Right hindlimb (tissue), 1 donor: ENCODE measurements at places on chromosomes 7 and 10.

- no peak for DNase-seq
Observed at GRCh38 chr10:132202070-132202970, 15.6 kb downstream of the DPYSL4 start.

DNA sequence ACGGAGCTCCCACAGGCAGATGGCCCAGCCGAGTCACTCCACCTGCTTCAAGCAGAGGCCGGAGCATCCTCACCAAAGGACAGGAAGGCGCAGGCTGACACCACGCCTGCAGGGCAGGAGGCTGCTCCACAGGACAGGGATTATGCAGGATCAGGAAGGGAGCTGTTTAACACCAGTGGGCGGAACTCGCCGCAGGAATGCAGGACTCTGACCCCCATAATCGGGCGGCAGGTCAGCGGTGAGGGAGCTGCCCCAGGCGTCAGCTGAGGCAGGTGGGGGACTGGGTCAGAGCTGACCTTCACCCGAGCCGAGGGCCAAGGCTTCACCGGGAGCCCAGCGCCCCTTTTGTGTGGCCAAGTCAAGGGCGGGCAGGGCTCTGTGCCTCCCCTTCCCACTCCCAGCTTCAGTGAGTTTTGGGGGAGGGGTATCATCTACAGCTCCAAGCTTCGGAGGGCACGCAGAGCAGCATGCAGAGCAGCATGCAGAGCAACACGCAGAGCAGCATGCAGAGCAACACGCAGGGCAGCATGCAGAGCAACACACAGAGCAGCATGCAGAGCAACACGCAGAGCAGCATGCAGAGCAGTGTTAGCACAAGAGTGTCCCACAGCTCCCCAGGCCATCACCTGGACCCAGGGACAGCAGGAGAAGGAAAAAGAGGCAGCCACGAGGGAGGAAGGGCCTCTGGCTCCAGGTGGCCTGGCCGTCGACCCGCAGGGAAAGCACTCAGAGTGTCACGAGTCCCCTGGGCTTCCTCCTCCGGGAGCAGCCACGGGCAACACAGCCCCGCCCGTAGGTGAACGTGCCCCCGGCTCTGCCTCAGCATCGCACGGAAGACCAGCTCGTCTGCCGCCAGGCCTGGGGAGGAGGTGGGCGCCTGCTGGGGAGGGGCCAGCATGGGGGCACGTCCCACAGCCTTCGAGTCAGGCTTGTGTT is 151.7 kb upstream of the PPP2R2D start:
- DNase-seq: no peak

DNA sequence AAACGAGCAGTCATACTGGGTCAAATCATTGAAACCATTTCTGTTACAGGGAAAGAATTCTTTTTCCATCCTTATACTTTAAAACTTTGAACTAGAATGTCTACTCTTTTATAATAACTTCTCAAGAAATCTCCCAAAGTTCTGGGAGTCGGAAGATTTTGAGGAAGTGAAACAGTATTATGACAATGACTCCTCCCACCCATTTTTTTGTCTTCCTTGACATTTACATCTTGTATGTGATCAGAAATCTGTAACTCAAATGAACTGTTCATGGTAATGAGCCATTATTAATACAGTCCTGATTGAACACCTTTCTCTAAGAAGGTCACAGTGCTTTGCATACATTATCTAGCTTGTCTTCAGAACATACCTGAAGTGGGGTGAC is 227.4 kb downstream of the CELF2 start:
- DNase-seq: no peak

DNA sequence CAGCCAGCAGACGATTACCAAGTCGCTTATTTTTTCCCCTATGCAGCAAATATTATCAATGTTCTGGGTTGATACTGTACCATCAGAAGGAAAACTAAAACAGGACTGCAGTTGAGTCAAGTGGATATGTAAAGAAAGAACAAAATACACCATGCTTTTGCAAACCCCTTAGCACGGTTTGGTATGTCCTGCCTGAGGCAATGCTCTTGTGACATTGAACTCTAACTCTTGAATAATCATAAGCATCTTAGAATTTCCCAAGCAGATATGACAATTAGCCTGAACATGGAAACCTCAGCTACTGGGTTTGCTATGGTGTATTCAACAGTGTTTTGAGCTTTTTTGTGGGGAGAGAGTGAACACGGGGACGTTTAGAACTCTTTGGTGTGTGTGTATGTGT is 107.4 kb downstream of the ETV1 start:
- DNase-seq: no peak

DNA sequence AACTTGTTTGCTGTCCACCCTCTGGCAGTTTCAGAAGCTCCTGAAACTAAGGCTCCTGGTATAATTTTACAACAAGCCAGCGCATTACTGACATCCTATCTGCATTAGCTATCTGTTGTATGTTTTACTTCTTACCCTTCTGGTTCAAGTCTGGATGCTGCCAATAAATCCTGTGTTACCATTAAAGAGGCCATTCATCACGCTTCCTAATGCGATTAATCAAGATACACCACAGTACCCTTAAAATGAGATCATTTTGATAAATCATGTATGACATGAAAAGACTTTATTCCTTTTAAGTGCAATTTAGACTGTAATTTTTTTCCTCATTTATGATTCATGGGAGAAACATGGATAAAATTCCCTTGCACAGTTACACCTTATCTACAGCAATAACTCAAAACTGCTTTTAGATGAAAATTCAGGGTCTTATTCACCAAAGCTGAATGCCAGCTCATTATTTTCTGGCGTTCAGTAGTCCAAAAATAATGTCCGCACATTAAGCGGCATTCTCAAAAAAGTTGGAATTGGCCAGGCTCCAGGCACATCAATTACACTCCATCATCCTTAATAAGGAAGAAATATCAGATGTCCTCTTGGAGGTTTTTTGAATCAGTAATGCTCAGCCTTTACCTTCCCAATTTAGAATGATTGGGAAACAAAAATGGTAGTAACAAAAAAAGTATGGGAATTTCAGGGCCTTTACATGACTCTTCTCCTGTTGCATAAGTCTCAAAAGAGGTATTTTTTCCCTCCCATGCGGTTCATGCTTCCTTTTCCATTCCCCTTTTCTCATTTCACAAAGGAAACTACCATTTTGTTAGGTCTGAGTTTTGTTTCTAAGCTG is 878.5 kb downstream of the LRMDA start:
- no peak for DNase-seq

DNA sequence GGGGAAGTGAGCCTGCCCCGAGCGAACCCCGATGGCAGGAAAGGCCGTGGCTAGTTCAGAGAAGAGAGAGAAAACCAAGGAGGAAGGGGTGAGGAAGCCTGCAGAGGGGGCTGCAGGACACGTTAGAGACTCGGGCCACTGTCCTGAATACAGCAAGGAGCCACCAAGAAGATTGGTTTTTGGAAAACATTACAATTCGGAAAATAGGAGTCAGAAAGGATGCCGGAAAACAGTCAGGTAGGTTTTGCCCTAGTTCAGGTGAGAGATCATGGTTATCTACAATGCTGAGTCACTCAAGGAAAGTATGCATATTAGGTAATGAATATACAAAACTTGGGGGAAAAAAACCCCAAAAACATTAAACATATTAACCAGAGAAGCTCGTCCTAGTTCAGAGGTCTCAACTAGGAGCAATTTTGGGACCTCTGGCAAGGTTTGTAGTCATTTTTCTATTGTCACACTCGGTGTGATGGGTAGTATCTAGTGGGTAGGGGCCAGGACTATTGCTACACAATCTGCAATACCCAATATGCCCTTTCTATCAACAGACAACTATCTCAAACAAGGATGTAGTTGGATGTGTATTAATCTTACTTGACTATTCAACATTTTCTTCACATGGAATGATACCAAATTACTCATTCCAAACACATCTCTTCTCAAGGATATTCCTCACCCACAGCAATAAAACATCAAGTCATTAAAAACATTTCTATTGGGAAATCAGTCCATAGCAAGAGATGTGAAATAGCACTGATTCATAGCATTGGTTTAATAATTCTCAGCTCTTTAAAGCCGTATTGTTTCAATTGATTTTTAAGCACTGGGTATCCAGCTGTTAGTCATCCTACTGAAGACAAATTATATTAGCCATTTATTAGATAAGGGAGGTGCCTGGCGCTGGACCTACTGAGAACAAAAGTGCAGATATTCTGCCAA is 74.4 kb upstream of the RSU1 start:
- peak; percentile 61 for DNase-seq

DNA sequence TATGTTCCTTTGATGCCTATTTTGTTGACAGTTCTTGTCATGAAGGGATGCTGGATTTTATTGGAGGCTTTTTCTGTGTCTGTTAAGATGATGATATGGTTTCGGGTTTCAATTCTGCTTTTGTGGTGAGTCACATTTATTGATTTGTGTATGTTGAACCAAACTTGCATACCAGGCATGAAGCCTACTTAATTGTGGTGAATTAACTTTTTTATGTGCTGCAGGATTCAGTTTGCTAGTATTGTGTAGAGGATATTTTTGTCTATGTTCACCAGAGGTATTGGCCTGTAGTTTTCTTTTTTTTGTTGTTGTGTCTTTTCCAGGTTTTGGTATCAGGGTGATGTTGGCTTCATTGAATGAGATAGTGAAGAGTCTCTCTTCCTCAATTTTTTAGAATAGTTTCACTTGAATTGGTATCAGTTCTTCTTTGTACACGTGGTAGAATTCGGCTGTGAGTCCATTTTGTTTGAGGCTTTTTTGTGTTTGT is 345.9 kb downstream of the KIF20B start:
- no peak for DNase-seq

GRCh38 chr7:43308913-43309705 is 196.7 kb downstream of the HECW1 start:
- DNase-seq: no peak

- no peak for DNase-seq
Observed at GRCh38 chr7:17371671-17372524, 73.4 kb downstream of the AHR start.

DNA sequence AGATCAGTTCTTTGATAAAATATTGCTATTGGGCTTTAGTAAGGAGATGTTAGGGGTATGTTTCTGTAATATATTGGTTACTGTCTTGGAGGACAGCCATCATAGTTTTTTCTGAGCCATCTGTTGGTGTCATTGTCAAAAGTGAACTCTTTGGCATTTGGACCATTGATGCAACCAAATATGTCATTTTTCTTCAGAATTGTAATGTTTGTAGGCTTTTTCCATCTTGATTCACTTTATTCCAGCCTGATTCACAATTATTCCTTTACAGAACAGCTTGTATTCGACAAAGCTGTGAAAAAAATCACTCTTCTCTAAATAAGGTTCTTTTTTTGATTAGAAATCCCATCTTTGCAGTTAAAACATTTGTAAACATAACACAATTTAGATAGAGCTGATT is 37.4 kb downstream of the SMNDC1 start:
- DNase-seq: no peak

DNA sequence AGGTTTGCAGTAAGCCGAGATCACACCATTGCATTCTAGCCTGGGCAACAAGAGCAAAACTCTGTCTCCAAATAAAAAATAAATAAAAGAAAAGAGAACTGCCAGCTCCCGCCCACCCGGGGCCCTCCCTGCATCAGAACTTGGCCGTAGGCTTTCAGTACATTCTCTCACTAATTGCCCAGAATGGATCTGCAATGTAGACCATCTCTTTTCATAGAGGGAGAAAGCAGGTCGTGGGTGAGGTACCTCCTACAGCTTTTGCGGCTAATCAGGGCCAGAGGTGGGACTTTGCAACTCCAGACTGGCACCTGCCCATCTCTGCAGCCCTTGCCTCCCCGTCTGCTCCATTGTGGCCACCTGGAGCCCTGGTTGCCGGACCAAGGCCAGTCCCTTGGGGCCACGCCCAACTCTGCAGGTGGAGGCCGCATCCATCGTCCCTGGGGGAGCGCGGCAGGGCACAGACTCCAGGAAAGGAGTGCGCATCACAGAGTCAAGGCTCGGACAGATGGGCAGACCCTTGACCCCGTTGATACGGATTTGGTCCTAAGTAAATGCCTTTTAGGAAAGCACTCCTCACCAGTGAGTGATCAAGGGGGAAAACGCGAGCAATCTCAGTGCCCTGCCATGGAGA is 179.1 kb upstream of the SH2B2 start:
- no peak for DNase-seq

DNA sequence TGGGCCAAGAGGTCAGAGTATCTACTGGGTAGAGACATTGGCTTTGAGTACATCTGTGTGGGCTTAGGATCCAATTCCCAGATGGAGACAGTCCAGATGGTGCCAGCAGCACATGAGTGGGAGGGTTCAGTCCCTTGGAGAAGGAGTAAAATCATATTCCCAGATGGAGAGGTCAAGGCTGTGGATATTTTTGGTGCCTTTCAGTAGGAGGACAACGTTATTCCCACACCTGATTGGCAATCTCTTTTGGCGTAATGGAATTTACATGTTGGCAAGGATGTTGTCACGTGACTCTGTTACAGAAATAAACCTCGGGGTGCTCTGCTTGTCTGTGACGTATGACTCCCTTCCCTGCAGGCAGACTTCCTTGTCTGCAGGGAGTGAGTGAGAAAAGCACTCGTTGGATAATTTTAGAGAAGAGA is 27.6 kb downstream of the NPS start:
- no peak for DNase-seq

GRCh38 chr7:68573271-68574005 is 1024.8 kb upstream of the AUTS2 start:
- DNase-seq: no peak
